IPS DF 6.9 (cell line): ENCODE measurements at places on chromosomes 3 and 15.
A peak's percentile ranks its signal among the peaks of the same experiment; 100 is the strongest.

DNA sequence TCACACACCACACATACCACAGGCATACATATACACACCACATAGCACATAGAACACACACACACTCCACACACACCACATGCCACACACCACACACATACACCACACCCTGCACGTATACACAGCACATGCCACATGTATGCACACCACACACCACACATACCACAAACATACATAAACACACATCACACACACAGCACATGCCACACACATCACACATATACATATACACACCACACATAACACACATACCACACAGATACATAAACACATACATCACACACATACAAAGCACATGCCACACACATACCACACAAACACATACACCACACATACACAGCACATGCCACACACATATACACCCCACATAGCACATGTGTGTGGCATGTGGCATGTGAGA is 171.1 kb downstream of the OR4M2 start:
- no peak for DNase-seq

DNA sequence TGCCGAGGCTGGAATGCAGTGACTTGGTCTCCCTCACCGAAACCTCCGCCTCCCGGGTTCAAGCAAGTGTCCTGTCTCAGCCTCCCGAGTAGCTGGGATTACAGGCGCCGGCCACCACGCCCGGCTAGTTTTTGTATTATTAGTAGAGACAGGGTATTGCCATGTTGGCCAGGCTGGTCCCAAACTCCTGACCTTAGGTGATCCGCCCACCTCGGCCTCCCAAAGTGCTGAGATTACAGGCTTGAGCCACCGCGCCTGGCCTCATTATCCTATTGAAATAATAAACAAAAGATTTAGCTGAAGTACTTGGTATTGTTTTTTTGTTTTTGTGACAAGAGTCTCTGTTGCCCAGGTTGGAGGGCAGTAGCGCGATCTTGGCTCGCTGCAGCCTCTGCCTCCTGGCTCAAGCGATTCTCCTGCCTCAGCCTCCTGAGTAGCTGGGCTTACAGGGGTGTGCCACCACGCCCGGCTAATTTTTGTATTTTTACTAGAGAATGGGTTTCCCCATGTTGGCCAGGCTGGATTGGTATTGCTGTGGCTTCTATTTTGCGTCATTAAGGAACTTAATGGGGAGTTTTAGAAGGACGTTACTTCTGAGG is 1.5 kb downstream of the RPL35A start:
- no peak for DNase-seq

- no peak for DNase-seq
Observed at GRCh38 chr3:49410846-49411534, 786 bp downstream of the RHOA start.

- DNase-seq = peak; percentile 11
Observed at GRCh38 chr3:96449803-96450202, 364.6 kb upstream of the EPHA6 start.

DNA sequence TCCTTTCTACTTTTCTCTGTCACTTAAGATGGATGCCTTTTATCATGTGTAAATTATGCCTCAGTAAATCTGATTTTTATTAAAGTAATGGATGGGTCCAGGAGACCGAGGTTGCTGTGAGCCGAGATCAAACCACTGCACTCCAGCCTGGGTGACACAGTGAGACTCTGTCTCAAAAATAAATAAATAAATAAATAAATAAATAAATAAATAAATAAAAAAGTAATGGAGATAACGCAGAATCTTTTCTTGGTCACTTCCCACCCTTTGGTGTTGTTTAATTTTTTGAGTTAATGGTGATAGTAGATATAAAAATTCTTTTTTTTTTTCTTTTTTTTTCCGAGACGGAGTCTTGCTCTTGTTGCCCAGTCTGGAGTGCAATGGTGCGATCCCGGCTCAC is 44.1 kb upstream of the MUC13 start:
- no peak for DNase-seq

- DNase-seq = no peak
Observed at GRCh38 chr15:62624547-62625378, 417.8 kb upstream of the TPM1 start.

- no peak for DNase-seq
Observed at GRCh38 chr15:68581725-68582124, 2.9 kb downstream of the CORO2B start.

DNA sequence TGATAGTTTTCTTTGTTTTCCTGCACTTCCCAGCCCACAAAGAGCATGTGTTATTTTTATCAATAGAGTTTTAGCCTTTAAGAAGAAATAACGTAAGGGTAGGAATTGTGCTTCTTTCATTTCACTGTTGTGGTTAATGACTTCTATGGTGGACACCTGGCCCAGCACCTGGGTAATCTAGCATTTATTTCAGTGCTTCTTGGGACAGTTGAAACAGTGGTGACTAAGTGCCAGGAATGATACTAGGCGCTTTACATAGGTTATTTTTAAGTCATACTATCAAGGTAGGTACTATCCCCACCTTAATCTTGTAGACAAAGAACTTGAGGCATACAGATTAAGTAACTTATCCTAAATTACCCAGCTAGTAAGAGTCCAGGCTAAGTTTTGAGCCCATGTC is 243.8 kb downstream of the SOX2 start:
- no peak for DNase-seq

DNA sequence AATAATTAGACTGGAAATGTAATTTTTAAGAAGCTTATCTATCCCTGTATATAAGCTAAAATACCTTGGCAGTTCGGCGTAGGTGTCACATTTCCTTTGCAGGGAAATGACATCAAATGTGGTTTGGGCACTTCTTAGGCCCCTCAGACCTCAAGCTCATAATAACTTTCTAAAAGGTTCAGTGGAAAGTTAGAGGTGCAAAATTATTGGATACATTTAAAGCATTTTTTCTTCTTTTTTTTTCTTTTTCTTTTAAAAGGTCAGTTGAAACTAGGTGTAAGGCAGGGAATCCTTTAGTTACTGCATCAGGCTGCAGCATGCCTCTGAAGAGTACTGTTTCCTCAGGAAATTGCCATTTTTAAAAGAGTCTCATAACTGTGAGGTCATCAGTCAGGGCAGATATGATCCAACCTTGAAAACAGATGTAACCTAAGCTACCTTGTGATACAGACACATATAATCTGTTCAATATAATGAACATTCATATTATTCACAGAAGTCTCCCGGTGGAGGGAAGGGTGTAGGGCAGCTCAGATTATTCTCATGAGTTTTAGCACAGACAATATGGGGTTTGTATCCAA is 4.8 kb downstream of the SACM1L start:
- no peak for DNase-seq

- no peak for DNase-seq
Observed at GRCh38 chr15:78179906-78180305, 30.7 kb downstream of the IDH3A start.

DNA sequence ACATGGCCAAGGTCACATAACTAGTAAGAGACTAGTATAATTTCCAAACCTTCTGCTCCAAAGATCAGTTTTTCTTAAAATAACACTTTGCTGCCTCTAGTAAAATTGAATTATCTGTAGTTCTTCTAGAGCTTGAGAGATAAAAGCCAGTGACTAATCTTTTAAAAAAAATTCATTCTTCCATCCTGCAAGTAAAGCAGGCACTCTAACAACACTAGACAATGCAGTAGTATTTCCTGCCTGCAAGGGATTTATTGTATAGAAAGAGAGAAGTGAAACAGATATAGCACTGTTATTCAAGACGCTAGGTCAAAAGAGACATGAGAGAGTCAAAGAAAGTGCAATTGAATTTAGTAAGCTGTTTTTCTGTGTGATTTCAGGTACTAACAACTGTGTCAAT is 159.5 kb upstream of the TBC1D5 start:
- DNase-seq = no peak

GRCh38 chr3:126307591-126308393 is 49.4 kb downstream of the KLF15 start:
- no peak for DNase-seq

- DNase-seq = no peak
Observed at GRCh38 chr15:51367322-51367976, 26.0 kb downstream of the GLDN start.

DNA sequence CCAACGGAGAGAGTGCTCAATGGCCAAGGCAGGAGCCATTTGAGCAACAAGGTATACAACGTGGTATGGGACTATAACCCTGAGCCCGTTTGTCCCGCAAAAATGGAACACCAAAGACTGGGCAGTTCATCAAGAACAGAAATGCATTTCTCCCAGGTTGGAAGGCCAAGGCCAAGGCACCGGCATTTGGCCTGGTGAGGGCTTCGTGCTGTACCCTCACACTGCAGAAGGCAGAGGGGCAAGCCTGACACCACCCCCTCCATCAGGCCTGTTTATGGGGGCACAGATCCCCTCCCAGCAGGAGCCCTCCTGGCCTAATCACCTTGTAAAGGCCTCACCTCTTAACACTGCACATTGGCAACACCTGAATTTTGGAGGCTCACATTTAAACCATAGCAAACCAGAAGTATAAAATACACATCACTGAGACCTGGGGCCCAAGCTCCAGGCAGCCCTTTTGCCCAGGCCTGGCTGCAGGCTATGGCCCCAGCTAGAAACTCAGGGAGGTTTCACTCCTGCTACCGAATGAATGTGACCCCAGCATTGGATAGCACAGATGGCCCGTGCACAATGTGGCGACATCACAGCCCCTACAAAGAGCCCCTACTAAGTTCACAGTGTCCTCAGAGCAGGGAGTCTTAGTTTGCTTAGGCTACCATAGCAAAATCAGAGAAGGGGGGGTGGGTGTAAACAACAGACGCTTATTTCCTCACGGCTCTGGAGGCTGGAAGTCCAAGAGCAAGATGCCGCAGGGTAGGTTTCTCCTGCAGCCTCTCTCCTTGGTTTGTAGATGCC is 47.1 kb downstream of the KLF15 start:
- no peak for DNase-seq

DNA sequence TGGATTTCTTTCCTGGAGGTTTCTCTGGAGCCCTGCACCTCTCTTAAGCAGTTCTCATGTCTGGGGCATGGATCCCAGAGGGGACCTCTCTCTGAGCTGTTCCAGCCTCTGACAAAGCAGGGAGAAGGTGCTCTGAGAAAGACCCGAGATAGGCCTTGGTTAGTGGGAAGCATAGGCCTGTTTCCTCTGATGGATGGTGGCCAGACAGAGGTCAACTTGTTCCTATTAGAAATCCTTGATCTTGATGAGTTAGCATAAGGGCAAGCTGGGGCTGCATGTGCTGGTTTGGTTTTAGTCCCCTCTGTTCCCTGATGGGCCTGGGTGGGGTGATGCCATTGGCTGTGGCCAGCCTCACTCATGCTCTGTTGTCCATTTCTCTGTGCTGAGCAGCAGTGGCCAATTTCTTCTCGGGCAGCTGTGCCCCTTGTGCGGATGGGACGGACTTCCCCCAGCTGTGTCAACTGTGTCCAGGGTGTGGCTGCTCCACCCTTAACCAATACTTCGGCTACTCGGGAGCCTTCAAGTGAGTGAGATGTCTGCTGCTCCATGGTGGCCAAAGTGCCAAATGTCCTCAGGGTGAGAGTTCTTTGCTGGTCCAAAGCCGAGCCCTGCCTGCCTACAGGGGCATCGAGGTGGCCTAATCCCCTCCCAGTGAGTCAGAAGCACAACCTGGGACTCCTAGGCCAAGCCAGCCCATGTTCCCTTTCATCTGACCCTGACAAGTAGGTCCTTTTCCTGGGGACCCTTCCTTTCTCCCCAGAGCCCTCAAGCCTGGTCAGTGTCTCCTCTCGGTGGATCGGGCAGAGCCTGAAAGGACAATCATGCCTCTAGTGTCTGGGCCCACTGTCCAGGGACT is 9.0 kb downstream of the TF start:
- DNase-seq = no peak
